Mesothelial cell of epicardium (in vitro differentiated cells): ENCODE measurements at places on chromosomes 16 and 17. TPM values are rescaled to one million over a fixed set of nuclear protein-coding genes. Genes with fewer than 3 reads are reported as not detected.

The GNGT2 gene
- 0.34 TPM in 1 of 3 replicates, not detected in the others for total RNA-seq

The DLX4 gene
- 2.6 to 2.8 TPM (median 2.7 TPM) in 3 replicates for total RNA-seq

The NPIPB8 gene
- total RNA-seq, result 0.16 to 1.2 TPM (median 0.49 TPM) in 3 replicates

The RAB11FIP3 gene
- total RNA-seq, result 53.9 to 68.8 TPM (median 59.7 TPM) in 3 replicates

The TAT gene
- 0.07 TPM in 1 of 3 replicates, not detected in the others for total RNA-seq

The TBC1D3I gene
- total RNA-seq, result 0.60 to 1.3 TPM (median 0.80 TPM) in 3 replicates

The SMIM36 gene
- total RNA-seq, result not detected in 3 replicates

The ARHGAP27 gene
- 14.5 to 16.8 TPM (median 14.8 TPM) in 3 replicates for total RNA-seq

The HSD17B1 gene
- 1.6 to 3.0 TPM (median 2.2 TPM) in 3 replicates for total RNA-seq

The CCL8 gene
- not detected in 3 replicates for total RNA-seq

The NPIPB2 gene
- total RNA-seq, result 26.8 to 32.0 TPM (median 26.9 TPM) in 3 replicates

GRCh38 chr17:61307905-61308886 is 91.4 kb upstream of the TBX2 start:
- peak overlapping the region; percentile 95 for H3K27ac ChIP-seq
- H3K4me1 ChIP-seq, result peaks cover 48% of the 10 kb centered on the region
- H3K36me3 ChIP-seq, result no peaks in the 10 kb centered on the region
- H3K27me3 ChIP-seq, result no peaks in the 10 kb centered on the region

- H3K27ac ChIP-seq, result no peak overlapping the region
- H3K4me3 ChIP-seq, result no peak overlapping the region
- DNase-seq, result no peak
- H3K36me3 ChIP-seq, result peaks cover 54% of the 10 kb centered on the region
- no peaks in the 10 kb centered on the region for H3K27me3 ChIP-seq
- no peaks in the 10 kb centered on the region for H3K4me1 ChIP-seq
These were observed 14.8 kb downstream of the COIL start for GRCh38 chr17:56945938-56946505.

DNA sequence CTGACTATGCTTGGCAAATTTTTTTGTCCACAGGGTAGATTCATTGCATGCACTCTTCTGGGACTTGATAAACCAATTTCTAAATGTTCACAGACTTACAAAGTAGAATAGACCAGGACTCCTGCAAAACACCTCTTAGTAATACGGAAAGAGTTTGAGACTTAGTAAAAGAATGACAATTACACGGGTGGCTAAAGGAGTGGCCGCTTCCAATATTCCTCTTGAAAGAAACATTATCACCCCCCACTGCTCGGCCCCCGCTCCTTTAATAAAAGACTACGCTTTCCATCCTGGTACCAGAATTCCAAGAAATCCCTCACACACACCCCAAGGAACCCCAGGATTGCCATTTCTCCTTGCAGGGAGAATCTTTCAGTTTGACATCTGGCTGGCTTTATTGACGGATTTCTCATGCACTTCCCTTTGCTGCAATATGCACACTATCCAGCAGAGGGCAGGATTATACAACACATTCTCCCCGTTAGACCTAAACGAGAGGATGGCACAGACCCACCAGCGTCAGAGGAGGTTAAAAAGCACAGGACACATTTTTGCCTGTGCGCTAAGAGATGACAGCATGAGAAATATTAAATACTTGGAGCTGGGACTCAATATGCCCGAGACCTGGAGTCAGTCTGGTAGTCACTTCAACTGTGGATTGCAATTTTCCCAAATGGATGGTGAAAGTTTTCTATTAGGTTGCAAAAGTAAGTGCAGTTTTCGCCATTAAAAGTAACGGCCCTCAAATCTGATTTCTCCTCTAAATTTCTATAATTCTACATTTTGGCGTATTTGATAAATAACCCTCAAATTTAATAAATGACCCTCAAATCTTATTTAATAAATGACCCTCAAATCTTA is 46.6 kb upstream of the NUDT7 start:
- peak; percentile 81 for DNase-seq
- no peak overlapping the region for H3K4me3 ChIP-seq
- no peak overlapping the region for H3K27ac ChIP-seq
- H3K36me3 ChIP-seq, result no peaks in the 10 kb centered on the region

- H3K27ac ChIP-seq, result peak overlapping the region; percentile 90
- peak overlapping the region; percentile 56 for H3K4me3 ChIP-seq
- H3K27me3 ChIP-seq, result no peaks in the 10 kb centered on the region
- H3K4me1 ChIP-seq, result peaks cover 37% of the 10 kb centered on the region
- no peak for DNase-seq
- H3K36me3 ChIP-seq, result peaks cover 9% of the 10 kb centered on the region
These were observed 2.3 kb downstream of the NAT9 start for GRCh38 chr17:74773871-74774286.

- peaks cover 2% of the 10 kb centered on the region for H3K4me1 ChIP-seq
- DNase-seq, result no peak
- H3K4me3 ChIP-seq, result no peak overlapping the region
These were observed 37.3 kb downstream of the MMP15 start for GRCh38 chr16:58062821-58063220.

GRCh38 chr17:72560303-72561247 is 439.8 kb downstream of the SOX9 start:
- H3K36me3 ChIP-seq, result no peaks in the 10 kb centered on the region
- H3K4me3 ChIP-seq, result no peak overlapping the region
- peak; percentile 57 for DNase-seq
- peaks cover 2% of the 10 kb centered on the region for H3K27me3 ChIP-seq
- no peak overlapping the region for H3K27ac ChIP-seq

GRCh38 chr16:76932541-76933211 is 258.3 kb upstream of the MON1B start:
- no peak overlapping the region for H3K27ac ChIP-seq
- H3K27me3 ChIP-seq, result peaks cover 4% of the 10 kb centered on the region
- DNase-seq, result no peak
- H3K4me1 ChIP-seq, result peaks cover 4% of the 10 kb centered on the region
- no peak overlapping the region for H3K4me3 ChIP-seq
- H3K36me3 ChIP-seq, result no peaks in the 10 kb centered on the region

DNA sequence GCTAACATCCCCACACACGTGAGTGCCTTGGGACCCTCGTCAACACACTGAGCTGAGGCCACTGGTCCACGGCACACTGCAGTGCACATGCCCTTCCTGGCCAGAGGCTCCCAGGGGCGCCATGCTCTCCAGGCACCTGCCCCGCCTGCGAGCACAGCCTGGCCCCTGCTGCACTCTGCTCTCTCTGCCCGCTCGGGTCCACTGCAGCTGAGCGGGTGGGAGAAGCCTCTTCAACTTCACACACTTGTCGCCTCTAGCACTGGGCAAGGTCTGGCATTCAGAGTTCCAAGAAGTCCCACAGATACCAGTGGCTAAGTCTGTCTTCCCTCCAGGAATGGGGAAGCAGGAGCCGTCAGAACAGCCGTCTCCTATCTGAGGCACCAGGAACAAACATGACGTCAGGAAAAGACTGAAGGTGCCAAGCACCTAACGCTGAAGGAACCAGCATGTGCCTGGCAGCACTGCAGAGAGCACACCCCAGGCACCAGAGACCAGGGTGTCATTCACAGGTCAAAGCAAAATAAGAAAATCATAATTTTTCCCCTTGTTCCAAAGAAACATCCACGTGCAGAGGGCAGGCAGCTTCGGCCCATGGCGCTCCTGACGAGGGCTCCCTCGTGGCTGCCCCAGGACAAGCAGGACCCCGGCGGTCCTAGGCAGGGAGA is 82.9 kb downstream of the ZNF778 start:
- H3K4me3 ChIP-seq, result no peak overlapping the region
- peak overlapping the region; percentile 54 for H3K27ac ChIP-seq
- H3K27me3 ChIP-seq, result no peaks in the 10 kb centered on the region

- peak overlapping the region; percentile 81 for H3K27ac ChIP-seq
- no peak for DNase-seq
These were observed 2.7 kb downstream of the FBXO31 start for GRCh38 chr16:87380881-87381280.

DNA sequence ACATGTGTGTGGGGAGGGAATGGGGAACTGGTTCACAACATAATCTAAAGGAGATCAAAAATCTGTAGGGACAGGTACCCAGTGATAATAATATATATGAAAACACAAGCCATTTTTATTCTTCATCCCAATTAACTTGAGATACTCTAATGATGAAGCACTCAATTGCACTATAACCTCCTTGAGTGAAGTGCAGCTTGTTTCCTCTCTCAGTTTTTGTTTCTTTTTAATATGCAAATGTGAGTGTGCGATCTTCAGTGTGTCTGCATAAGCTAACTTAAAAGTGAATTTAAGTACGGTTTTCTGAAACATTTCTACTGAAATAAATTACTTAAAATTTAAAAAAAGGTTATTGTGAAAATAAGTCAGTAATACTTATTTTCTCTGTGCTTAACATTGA is 623.5 kb downstream of the CDH11 start:
- no peak for DNase-seq
- H3K27ac ChIP-seq, result no peak overlapping the region
- H3K4me3 ChIP-seq, result no peak overlapping the region
- peaks cover 4% of the 10 kb centered on the region for H3K27me3 ChIP-seq
- no peaks in the 10 kb centered on the region for H3K36me3 ChIP-seq
- no peaks in the 10 kb centered on the region for H3K4me1 ChIP-seq

GRCh38 chr16:80299416-80299815 is 241.4 kb upstream of the DYNLRB2 start:
- no peak for DNase-seq
- no peak overlapping the region for H3K27ac ChIP-seq
- no peak overlapping the region for H3K4me3 ChIP-seq
- no peaks in the 10 kb centered on the region for H3K36me3 ChIP-seq
- no peaks in the 10 kb centered on the region for H3K27me3 ChIP-seq

DNA sequence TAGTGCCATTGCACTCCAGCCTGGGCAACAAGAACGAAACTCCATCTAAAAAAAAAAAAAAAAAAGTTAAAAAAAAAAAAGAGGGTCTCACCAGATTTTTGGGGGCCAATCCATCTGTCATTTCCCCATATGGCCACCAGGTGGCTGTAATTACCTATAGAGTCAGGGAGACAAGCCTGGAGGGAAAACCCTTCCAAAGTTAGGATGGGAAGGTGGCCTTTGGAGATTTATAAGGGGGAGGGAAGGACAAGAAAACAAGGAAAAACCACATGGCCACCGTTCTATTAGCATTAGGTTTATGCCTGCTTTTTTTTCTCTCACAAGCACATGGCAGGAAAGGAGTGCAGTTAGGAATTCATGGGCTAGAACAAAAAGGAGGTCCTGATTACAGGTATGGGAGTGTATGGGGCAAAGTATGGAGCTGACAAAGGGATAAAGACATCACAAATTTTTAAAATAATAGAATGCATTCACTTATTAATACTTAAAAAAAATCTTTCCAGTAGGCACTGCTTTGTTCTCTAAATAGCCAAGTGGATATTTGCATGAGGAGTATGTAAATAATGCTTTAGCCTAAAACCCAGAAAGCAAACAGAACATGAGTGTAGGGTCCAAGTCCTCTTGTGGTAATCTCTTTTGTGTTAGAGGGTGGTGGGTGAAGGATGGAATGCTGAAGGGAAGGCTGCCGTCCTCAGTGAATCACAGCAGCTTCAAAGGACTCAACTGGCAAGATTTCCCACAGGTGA is 5.1 kb downstream of the CYB5D1 start:
- H3K4me3 ChIP-seq, result no peak overlapping the region
- no peak for DNase-seq
- H3K27me3 ChIP-seq, result no peaks in the 10 kb centered on the region
- H3K36me3 ChIP-seq, result peaks cover 17% of the 10 kb centered on the region
- H3K4me1 ChIP-seq, result peaks cover 8% of the 10 kb centered on the region
- peak overlapping the region; percentile 28 for H3K27ac ChIP-seq

DNA sequence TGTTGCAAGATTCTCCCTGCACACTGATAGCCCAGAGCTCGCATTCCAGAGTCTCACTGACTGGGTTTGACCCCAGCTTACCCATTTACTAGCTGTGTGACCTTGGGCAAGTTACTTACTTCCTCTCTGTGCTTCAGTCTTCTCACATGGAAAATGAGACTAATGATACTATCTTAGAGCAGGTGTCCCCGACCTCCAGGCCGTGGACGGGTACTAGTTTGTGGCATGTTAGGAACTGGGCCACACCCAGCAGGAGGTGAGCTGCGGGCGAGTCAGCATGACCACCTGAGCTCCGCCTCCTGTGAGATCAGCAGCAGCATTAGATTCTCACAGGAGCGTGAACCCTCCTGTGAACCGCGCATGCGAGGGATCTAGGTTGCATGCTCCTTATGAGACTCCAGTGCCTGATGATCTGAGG is 15.8 kb downstream of the ANKFY1 start:
- DNase-seq, result no peak
- no peaks in the 10 kb centered on the region for H3K27me3 ChIP-seq
- peak overlapping the region; percentile 96 for H3K27ac ChIP-seq
- no peaks in the 10 kb centered on the region for H3K36me3 ChIP-seq
- peaks cover 33% of the 10 kb centered on the region for H3K4me1 ChIP-seq

DNA sequence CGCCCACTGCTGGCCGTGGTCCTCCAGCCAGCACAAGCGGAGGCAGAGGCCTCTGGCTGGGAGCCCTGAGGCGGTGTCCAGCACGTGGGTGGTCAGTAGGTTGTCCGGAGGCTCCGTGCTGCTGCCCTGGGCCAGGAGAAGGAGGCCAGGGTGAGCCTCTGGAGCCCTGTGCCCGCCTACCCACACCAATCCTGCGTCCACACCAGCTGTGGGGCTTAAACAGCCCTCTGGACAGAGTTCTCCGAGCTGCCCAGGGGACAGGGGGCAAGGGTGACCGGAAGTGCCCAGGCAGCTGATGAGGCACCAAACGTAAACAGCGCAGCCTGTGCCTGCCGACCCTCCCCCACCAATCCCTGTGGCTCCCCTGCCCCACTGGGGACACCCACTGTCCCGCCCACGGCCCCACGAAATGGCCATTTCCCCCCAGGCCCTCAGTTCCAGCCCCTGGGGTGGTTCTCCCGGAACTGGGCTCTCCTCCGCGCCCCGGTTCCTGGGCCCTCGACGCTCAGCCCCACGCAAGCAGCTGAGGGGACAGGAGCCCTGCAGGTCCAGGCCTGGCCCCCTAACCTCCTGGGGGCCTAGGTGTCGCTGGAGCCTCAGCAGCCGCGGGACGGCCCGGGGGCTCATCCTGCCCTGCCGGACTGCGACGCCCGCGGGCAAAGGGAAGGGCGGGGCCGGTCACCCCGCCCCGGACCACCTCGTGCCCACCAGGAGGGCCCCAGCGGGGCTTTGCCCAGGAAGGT is 27.9 kb upstream of the DBNDD1 start:
- DNase-seq, result peak; percentile 59
- H3K4me3 ChIP-seq, result peak overlapping the region; percentile 61

- H3K27ac ChIP-seq, result no peak overlapping the region
- H3K27me3 ChIP-seq, result peaks cover 93% of the 10 kb centered on the region
- H3K36me3 ChIP-seq, result no peaks in the 10 kb centered on the region
- peak overlapping the region; percentile 55 for H3K4me3 ChIP-seq
- peaks cover 27% of the 10 kb centered on the region for H3K4me1 ChIP-seq
- DNase-seq, result no peak
These were observed 750 bp downstream of the TMEM132E start for GRCh38 chr17:34579979-34580684.

- H3K27ac ChIP-seq, result peak overlapping the region; percentile 87
- H3K27me3 ChIP-seq, result no peaks in the 10 kb centered on the region
- peaks cover 32% of the 10 kb centered on the region for H3K36me3 ChIP-seq
- DNase-seq, result no peak
- peaks cover 11% of the 10 kb centered on the region for H3K4me1 ChIP-seq
These were observed 684 bp downstream of the ZFP90 start for GRCh38 chr16:68539711-68540239.
